Hematopoietic multipotent progenitor cell treated with erythropoietin and hydrocortisone succinate and interleukin-3 and kit ligand, for 4 days (in vitro differentiated cells): ENCODE measurements at places on chromosomes 13 and 19.

- no peak for DNase-seq
These were observed 2.4 kb upstream of the SIX5 start for GRCh38 chr19:45771311-45771933.

GRCh38 chr19:35776102-35776788 is 881 bp downstream of the ARHGAP33 start:
- DNase-seq: no peak

DNA sequence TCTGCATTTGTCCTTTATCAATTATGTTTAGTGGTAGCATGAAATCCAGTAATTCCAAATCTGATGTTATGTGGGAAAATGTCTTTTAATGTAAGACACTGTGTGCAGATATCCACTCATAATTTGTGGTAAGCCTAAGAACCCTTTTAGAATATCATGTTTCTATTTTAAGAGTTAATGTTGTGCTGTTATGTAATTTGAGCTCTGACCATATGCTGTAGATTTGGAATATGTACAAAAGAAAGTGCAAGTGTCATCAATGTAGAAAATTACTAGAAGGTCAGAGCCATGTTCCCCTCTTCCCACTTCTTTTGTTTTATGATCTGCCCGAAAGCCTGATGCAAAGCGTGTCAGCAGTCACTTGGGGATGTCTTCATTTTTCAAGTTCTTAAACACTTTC is 44.5 kb downstream of the SCEL start:
- DNase-seq: no peak

DNA sequence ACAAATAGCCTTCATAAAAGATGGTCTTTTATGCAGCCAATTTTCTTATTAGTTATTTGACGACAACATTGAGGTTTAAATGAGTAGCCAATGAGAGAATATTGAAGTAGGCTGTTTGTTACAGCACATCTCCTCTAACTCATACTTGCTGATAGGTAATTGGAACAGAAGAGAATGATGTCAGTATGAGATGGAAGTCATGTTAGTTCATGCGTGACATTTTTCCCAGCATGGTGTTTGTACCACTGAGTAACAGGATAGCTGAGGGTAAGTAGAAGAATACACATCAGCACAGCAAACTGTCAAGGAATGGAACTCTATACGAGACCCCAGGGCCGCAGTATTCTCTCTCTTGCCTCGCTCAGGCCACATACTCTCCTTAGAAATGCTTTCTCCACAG is 37.2 kb downstream of the COL4A2 start:
- DNase-seq: no peak

DNA sequence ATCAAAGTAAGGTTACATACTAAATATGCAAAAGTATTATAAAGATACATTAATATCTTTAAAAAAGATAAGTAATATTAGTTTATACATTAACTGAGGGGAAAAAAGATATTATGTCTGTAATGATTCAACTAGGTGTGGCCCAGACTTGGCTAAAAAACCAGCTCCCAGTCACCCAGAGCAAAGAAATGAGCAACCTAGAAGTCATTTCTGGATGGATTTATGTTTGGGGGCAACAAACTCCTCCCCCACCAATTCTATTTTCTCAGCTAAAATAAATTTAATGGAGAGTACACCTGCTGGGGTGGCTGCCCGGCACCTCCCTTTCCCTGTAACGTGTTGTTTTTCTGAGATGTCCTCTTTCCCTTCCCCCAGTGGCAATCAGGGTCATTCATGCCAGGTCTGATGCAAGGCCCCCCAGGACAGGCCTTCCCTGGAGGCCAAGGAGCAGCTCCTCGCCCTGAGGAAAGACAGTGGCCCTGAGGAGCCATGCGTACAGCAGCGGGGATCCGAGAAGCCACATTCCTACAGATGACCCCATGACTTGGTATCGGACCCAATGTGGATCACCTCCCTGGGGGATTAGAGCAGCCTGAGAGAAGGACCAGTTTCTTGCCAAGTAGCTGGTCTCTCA is 78.6 kb upstream of the DOCK9 start:
- no peak for DNase-seq

DNA sequence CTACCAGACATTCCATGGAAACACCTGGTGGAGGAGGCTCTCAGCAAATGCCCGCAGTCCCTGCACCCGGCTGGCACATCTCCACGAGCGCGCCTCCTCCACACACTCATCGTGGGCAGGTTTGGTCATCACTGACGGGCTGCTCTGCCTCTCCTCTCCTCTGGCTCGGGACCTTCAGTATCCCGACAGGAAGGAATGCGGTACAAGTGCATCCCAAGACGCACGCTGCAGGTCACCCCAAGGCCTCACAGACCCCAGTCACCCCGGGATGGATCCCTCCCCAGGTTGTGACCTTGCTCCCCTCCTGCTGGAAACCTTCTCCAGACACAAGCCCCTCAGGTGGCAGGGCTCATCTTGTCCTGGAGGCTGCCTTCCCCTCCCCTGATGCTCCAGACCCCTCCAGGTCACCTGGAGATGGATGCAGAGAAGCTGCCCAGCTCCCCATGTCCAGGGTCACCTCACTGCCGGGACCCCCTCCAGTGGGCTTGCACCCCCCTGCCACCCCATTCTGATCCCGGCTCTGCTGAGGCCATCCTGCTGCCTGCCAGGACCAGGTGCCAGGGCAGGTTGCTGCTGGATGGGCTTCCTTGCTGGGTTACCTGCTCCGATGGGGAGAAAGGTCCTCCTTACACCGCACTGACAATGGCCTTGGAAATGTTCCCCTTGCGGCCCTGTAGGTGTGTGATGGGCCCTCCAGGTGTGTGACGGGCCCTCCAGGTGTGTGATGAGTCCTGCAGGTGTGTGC is 29.9 kb downstream of the C13orf46 start:
- no peak for DNase-seq
